ENCODE measurements at places on chromosomes 3 and 15.

DNA sequence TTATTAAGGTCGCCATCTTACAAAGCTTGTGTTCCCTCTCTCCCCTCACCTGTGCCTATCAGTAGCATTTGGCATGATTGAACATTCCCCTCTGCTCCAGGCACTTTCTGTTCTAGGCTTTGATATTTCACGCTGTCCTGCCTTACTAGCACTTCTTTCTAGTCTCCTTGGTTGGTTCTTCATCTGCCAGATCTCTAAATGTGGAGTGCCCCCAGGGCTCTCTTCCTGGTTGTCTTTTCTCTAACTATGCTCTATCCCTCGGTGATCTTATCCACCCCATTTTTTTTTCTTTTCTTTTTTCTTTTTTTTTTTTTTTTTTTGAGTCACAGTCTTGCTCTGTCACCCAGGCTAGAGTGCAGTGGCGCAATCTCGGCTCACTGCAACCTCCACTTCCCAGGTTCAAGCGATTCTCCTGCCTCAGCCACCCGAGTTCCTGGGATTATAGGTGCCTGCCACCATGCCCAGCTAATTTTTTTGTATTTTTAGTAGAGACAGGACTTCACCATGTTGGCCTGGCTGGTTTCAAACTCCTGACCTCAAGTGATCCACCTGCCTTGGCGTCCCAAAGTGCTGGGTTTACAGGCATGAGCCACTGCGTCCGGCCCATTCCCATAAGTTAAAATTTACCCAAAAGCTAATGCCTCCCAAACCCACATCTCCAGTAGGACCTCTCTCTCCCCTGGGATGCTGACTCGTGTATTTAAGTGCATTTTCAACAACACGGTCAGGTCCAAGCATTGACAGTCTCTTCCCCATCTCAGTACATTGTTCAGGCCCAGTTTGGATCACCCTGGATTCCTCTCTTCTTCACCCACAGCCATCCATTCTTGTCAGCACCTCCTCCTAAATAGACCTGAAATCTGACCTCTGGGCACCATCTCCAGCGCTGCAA, 5.2 kb downstream of the NUSAP1 start:
- DNase-seq: no peak

GRCh38 chr15:69871511-69872134, 226.1 kb downstream of the TLE3 start:
- DNase-seq: no peak

GRCh38 chr15:65611888-65612615, 1.1 kb upstream of the INTS14 start:
- DNase-seq: no peak

- no peak for DNase-seq
Measured at GRCh38 chr15:29062626-29063025, 176.9 kb downstream of the APBA2 start.

DNA sequence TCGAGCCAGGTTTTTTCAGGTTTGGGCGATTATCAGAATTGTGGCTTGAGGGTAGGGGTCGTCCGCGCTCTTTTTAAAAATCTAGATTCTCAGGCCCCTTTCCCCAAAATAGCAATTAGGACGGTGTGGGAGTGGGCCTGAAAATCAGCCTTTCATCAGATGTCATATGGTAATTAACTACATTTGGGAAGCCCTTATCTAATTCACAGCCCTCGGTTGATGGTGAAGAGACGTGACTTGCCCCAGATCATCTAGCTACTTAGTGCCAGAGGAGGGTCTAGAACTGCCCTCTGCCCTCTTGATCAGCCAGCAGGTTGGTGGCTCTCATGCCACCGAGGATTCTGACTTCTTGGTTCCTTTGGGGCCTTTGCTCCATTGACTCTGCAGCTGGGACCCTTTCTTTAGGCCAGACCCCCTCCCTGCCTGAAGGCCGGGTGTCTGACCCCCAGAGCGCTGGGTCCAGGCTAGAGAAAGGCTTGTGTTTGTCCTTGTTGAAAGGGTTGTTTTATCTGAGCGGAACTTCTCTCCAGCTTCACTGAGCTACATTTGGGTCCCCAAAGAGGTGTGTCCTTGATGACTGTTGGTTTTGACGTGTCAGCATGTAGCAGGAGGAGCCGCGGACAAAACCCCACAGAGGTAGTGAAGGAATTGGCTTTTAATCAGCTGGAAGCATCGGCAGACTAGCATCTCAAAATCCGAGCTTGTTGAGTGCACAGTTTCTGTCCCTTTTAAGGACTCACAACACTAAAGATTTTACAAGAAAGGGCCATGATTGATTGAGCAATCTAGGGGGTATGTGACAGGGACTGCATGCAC, 857 bp downstream of the AEN start:
- no peak for DNase-seq

DNA sequence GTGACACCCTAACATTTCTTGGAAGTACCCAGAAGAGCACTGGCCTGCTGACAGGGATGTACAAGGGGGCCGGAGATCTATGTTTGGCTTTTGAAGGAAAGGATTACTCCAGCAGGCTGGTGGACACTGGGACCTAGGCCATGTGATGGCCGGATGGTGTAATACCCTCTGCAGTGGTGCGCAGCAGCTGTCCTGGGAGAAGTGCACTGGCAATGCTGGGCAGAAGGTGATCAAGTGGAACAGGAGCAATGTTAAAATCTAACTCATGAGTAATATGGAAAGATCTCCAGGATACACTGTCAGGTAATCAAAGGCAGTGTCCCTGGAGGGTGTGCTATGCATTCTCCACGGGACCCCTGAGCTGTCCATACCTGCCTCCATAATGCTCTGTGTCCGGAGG, 71.2 kb upstream of the POMGNT2 start:
- DNase-seq: no peak

Measured in right kidney (tissue), 9 donors.